LHCN-M2 (cell line): ENCODE measurements at places on chromosomes 1 and 21. TPM values are rescaled to one million over a fixed set of nuclear protein-coding genes. Genes with fewer than 3 reads are reported as not detected.

- DNase-seq, result no peak
These were observed 356.4 kb upstream of the PLXNA2 start for GRCh38 chr1:208600456-208601190.

The PROK1 gene
- total RNA-seq, result not detected in 2 replicates

The C4BPB gene
- total RNA-seq, result not detected in 2 replicates

- peak; percentile 29 for DNase-seq
These were observed 143.6 kb upstream of the CD34 start for GRCh38 chr1:208054485-208054884.

The RGS8 gene
- not detected in 2 replicates for total RNA-seq

GRCh38 chr1:202553560-202554038 lies 156.7 kb downstream of the SYT2 start:
- DNase-seq, result peak; percentile 31

- DNase-seq, result peak; percentile 10
These were observed 46.4 kb upstream of the CR2 start for GRCh38 chr1:207407655-207408260.

DNA sequence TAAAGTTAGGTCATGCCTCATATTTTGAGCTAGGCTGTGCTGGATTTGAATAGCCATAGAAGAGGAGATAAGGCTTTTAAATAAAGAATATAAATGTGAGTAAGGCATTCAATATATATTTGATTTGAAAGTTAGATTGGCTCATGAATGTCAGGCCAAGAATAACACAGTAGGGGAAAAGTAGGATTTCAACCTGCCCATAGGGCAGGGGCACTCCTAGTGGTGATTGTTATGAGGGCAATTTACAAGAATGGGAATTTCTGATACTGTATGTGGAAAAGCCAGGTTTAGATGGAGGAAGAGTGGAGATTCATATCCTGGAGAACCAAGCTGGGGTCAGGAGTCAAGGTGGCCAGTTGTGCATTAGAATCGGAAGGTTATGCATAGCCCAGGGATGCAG lies 74.9 kb downstream of the DNAH14 start:
- DNase-seq, result no peak

The GUCA2B gene
- total RNA-seq, result not detected in 2 replicates

DNA sequence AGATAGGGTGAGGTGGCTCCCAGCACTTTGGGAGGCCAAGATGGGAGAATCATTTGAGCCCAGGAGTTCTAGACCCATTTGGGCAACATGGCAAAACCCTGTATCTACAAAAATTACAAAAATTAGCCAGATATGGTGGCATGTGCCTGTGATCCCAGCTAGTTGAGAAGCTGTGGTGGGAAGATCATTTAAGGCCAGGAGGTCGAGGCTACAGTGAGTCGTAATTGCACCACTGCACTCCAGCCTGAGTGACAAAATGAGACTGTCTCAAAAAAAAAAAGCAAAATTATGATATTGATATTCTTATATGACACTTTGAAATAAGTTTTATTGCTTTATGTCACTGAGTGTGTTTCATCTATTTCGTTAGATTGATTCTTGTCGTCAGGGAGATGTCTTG lies 7.4 kb downstream of the ACADM start:
- no peak for DNase-seq

The PADI1 gene
- 1.2 and 1.3 TPM in 2 replicates for total RNA-seq

The NPR1 gene
- total RNA-seq, result not detected in 2 replicates

DNA sequence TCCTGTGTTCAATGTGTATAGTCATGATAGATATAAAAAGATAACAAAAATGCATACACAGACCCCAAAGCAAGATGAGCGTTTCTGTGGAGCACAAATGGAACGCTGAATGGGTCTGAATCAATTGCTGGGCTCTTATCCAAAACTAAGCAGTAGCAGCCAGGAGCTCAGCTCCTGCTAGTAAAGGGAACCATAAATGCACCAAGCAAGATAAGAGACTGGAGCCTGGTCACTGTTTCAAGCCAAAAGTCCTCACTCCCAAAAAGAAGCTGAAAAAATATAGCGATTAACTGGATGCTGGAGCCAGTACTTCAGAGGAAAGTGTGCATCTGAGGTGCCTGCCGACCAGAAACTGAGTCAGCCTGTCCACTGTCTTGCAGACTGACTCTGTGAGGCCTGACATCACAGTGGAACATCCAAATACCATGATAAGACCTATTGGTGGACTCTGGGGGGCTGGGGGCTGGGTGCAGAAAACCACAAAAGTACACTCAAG lies 68.9 kb downstream of the LRRC8C start:
- DNase-seq, result no peak

- peak; percentile 92 for DNase-seq
These were observed 39.0 kb downstream of the LPAR3 start for GRCh38 chr1:84853741-84854721.

DNA sequence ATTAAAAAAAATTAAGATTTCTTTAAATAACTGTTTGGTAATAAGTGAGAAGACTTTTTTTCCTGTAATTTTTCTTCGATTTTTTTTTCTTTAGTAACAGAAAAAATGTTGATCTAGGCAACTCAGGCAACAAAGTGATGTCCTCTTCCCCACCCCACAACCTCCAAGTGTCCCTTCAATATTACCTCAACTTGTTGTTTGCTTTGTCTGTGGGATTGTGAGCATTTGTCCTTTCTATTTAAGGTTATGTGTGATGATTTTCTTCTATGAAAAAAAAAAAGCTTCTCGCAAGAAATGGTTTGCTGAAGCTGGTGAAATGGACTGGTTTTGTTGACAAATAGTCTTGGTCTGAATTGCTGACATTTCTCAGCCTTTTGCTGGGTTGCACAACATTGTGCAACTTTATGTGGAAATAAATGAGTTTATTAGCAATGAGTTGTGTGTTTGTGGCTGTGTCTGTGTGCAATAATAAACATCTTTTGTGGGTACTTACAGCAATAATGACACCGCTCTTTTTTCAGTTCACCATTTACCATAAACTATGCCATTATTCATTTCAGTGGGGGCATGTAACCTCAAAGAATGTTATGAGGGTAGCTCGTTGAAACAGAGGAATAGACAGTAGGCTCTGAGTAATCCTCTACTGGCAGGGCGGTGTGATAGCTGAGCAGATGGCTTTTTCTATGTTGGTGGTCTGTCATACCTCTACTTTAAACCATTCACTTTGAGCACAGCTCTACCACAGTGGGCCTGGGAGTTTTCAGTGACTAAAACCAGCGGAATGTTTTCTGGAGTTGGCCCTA lies 218.4 kb downstream of the HLX start:
- peak; percentile 98 for DNase-seq

- DNase-seq, result no peak
These were observed 150.3 kb downstream of the IFI44 start for GRCh38 chr1:78799926-78800325.

The CADM3 gene
- total RNA-seq, result 0.86 and 1.0 TPM in 2 replicates

The MARK1 gene
- not detected in 2 replicates for total RNA-seq

The PRKAA2 gene
- total RNA-seq, result 0.83 and 0.92 TPM in 2 replicates

The NOS1AP gene
- total RNA-seq, result 0.13 and 0.98 TPM in 2 replicates

GRCh38 chr1:115807723-115808122 lies 33.2 kb downstream of the NHLH2 start:
- DNase-seq, result peak; percentile 84

GRCh38 chr1:119929643-119930315 lies 33.5 kb upstream of the ADAM30 start:
- no peak for DNase-seq

- DNase-seq, result no peak
These were observed 394.6 kb downstream of the LRRIQ3 start for GRCh38 chr1:73803380-73803779.

DNA sequence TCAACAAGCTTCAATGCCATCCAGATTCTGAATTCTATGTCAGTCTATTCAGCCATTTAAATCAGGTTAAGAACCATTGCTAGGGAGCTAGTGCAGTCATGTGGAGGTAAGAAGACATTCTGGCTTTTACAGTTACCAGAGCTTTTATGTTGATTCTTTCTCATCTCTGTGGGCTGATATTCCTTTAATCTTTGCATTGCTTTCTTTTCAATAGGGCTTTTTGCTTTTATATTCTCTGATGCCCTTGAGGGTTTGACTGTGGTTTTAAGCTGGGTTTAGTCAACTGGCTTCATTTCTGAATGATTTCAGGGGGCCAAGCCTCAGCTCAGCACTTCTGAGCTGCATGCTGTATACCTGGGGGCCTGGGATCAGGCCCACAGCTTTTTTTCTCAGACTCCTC lies 51.0 kb upstream of the GORAB start:
- no peak for DNase-seq

GRCh38 chr1:160205242-160206035 lies at the start of gene PEA15:
Gene PEA15, plus strand, starts transcription at chr1:160205384. Its CDS starts 6,161 bp downstream, at chr1:160211545.
- peak; percentile 59 for DNase-seq

The PPIAL4G gene
- total RNA-seq, result not detected in 2 replicates

The EPHB2 gene
- total RNA-seq, result 2.6 and 3.5 TPM in 2 replicates

- peak; percentile 30 for DNase-seq
These were observed 133.2 kb upstream of the BARHL2 start for GRCh38 chr1:90850181-90850897.

DNA sequence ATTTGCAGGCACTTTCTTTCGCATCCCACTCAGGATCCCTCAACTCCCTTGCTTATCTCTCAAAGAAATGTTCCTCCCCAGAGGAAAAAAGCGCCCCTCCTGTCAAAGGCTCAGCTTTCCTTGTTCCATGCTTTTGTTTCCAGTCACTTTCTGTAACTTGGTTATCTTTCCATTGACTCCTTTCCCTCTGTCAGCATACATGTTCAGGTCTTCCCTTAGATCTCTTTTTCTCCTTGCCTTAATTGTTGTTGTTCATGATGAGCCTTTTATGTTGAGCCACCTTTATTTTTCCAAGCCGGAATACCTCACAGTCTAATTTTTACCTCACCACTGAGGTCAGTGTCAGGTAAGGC lies 46.5 kb upstream of the PODN start:
- DNase-seq, result peak; percentile 5

- no peak for DNase-seq
These were observed 127.7 kb upstream of the COL6A1 start for GRCh38 chr21:45853703-45854342.

- no peak for DNase-seq
These were observed 106.0 kb upstream of the GNG12 start for GRCh38 chr1:67939186-67939743.

The CD46 gene
- 68.5 and 72.6 TPM in 2 replicates for total RNA-seq

- no peak for DNase-seq
These were observed 47.6 kb upstream of the RGS8 start for GRCh38 chr1:182731852-182732575.

DNA sequence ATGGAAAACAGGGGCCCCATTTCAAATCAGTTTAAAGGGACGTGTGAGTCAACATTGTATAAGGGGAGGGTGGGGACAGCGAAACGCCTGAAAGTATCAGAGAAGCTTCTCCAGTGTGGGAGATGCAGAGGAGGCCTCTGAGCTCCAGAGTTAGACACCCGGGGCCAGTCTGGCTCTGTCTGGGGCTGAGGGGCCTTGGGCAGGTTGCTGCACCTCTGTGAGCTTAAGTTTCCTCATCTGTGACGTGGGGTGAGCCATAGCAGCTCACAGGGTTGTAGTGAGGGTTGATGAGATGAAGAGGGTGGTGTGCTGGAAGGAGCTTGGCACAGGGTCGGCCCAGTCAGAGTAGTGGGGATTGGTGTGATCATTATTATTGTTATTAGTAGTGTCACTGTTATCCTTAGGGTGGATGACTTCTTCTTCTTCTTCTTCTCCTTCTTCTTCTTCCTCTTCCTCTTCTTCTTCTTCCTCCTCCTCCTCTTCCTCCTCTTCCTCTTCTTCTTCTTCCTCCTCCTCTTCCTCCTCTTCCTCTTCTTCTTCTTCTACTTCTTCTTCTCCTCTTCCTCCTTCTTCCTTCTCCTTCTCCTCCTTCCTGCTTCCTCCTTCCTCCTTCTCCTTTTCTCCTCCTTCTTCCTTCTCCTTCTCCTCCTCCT lies 282.0 kb downstream of the PTPRU start:
- DNase-seq, result no peak

The APCS gene
- total RNA-seq, result not detected in 2 replicates

The KRTAP20-4 gene
- total RNA-seq, result not detected in 2 replicates

GRCh38 chr1:159826441-159827101 lies at the start of gene SLAMF8:
Gene SLAMF8, plus strand, starts transcription at chr1:159826873. Its CDS starts 26 bp downstream, at chr1:159826899.
- no peak for DNase-seq

DNA sequence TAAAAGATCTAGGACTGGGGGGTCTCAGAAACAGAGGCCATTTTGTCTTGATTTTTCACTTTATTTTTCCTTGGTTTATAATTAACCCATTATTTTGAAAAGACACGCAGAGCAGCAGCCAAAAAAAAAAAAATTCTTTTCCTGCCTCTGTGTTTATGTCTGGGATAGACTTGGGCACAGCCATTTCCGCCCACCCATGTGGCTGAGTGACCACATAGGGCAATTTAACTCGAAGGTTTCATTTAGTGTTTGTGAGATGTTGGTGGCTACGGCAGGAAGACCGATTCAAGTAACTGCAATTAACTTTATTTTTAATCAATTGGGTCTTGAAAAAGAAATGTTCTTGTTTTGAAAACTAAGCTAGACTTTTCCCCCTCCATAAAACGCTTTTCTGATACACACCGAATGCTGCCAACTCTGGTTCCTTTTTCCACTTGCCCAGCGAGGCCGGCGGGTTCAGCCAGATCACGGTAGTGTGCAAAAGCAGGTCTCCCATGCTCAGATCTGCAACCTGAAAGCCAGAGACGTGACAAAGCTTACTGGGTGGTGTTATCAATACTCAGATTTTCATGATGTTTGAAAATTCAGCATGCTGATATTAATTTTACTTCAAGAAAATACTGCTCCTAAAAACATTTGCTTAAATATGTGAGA lies 97.4 kb upstream of the KRTAP19-8 start:
- no peak for DNase-seq
